Activated CD4-positive, alpha-beta memory T cell treated with anti-CD3 and anti-CD28 coated beads, Interleukin-2, amount 10 ng/mL, durations not matched to agents 7 days and 5 days (primary cell): ENCODE measurements at places on chromosomes 1 and 21.
A peak's percentile ranks its signal among the peaks of the same experiment; 100 is the strongest.

- DNase-seq = no peak
These were observed 35.8 kb upstream of the PLXNA2 start for GRCh38 chr1:208279826-208280588.

DNA sequence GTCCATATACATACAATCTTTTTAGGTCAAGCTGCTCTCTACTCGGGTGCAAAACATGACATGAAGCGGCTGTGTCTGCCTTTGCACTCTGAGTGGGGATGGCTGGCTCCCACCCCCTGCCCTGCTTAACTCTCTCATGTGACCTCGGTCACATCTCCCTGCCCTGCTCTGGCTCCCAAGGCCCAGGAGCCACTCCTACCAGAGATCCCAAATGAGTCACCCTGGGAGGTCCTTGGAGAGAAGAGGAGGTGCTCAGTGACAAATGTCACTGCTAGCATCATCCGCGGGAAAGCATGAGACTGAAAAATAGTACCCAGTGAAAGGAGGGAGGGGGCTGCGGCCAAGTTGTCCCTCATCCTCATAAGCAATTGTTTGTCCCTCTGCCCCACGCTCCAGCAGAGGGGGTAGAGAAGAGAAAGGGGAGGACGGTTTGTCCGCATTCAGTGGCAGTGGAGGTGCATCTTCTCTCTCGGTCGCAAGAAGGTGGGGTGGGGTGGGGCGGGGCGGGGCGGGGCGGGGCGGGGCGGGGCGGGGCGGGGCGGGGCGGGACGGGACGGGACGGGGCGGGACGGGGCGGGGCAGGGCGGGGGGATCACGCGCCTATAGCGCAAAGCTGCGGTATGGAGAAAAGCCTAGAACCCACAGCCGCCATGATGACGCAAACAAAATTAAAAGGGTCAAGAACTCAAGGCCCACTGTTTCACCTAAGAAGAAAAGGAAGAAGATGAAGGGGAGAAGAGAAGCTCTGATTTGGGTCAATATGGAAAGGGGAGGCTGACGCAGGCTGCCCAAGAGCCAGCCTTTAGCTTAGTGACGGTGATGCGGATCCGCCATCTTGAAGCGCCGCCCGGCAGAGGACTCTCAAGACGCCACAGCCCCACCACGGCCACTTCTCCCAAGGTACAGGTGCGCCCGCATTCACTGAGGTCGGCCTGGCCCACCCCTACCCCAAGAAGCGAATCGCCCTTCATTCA, 66.2 kb downstream of the CD46 start:
- DNase-seq = no peak

- no peak for DNase-seq
These were observed 49.2 kb downstream of the ALG14 start for GRCh38 chr1:95023399-95024043.

DNA sequence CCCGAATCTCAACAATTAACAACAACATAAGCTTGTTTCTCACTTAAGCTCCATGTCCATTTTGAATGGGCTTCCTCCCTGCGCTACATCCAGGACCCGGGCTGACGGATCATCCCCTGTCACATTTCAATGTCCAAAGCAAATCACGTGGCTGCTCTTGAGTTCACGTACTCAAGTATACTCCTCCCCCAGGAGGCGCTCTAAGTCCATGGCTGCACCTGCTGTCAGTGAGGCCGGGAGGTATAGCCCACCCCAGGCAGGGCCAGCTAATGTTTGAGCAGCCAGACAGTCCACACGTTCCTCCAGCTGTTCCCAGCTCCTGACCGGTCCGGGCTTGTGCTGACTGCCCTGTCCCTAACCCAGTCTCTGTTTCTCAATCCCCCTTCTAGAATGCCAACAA, 220.8 kb downstream of the SLC35F3 start:
- peak; percentile 46 for DNase-seq

- DNase-seq = peak; percentile 38
These were observed 8.6 kb upstream of the ACTRT2 start for GRCh38 chr1:3012456-3013291.

DNA sequence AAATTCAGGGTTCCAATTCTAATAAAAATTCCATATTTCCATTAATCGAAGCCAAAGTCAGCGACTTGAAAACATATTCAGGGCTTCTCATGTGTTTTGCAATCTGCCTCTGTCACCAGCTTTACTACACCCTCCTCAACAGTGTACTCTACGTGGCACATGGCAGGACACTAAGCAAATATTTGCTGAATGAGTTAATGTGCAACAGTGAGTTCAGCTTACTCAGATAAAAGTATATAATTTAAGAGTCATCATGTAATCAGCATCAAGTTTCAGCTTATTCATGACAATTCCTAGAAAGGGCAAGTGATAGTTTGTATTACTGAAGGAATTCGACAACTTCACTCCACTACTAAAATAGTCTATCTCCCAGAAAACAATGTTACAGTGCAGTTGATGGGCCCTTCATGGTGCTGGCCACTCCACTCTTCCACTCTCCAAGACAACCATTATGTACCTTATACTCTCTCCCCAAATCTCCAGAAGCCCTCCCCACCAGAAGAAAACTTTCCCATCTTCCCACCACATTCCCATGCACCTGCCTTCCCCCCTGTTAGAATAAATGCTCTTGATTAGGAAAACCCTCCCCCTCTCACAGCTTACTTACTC, 97.3 kb downstream of the TTLL7 start:
- no peak for DNase-seq

GRCh38 chr1:242556759-242557158, 32.3 kb upstream of the PLD5 start:
- DNase-seq = no peak

- peak; percentile 89 for DNase-seq
These were observed at the start of gene LMO4 for GRCh38 chr1:87328272-87329050. TSS of gene LMO4 (plus strand) at chr1:87328880. CDS start at chr1:87332016, 3,136 bp downstream.

- no peak for DNase-seq
These were observed 4.7 kb downstream of the POGK start for GRCh38 chr1:166843769-166844596.

DNA sequence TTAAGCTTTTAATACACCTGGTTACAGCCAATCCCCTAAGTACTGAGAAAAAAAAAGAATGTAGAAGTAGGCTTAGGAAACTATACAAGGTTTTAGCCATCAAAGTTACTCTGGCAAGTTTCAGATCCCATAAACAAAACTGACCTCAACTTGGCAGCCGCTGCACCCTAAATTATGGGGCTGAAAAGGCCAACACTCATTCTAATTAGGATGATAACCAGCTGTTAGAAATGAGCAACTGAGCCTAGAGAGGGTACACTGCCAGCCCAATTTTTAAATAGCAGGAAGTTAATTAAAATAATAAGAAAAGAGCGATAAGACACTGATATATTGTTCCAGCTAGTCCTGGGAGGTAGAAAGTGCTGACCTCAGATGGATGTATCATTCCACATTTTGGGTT, 105.7 kb upstream of the VAV3 start:
- no peak for DNase-seq

- no peak for DNase-seq
These were observed 14.1 kb downstream of the GBP6 start for GRCh38 chr1:89378001-89378400.

DNA sequence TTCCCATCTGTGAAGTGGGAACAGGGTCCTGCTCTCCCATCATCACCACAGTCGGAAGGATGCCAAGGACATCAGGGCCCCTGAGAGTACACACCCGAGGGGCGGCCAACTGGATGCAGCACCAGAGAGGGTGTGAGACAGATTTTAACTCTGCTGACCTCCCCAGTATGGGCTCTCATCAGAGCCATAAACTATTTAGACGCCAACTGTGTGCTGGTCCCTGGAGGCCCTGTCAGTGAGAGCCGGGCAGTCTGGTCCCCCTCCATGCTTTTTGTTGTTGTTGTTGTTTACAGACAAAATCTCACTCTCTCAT, 1.7 kb downstream of the FGR start:
- DNase-seq = no peak

- DNase-seq = no peak
These were observed 30.4 kb upstream of the FMO1 start for GRCh38 chr1:171217658-171218443.

DNA sequence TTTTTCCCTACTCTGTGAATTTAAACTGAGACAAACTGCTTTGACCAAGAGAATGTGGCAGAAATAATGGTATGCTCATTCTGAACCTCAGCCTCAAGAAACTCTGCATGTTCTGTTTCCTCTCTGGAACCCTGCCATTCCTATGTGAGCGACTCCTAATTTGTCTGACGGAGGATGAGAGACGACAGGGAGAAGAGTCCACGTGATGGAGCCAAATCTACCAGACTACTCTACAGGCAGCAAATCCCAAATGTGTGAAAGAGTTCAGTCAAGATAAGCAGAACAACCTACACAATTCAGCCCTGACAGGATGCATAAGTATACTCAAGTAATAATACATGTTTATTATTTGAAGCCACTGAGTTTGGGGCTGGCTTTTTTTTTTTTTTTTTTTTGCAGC, 153.5 kb downstream of the DPYD start:
- no peak for DNase-seq

DNA sequence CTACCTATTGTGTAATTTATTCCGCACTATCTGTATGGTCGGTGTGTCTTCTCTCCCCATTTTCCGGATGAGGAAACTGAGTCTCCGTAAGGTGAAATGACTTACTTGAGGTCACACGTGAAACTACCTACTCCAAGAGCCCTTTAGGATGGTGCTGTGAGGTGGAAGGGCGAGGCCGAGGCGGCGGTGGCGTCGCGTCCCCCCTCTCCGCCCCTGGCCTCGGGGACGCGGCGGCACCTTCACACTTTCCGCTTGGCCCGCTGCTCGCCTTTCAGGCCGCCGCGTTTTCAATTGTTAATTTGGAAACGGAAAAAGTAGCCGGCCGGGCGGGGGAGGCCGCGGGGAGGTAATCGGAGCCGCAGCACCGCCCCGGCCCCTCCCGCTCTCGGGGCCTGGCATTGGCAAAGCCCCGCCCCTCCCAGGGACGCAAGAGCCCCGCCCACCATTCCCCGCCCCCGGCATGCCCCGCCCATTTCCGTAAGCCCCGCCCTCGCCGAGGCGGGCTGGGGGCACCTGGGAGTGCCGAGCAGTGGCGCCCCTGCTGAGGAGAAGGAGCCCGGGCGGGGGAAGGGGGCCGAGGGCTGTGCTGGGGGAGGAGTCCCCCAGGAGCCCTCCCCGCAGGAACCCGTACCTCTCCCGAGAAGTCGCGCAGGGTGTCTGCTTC, 18.6 kb downstream of the KCNQ4 start:
- DNase-seq = peak; percentile 89

DNA sequence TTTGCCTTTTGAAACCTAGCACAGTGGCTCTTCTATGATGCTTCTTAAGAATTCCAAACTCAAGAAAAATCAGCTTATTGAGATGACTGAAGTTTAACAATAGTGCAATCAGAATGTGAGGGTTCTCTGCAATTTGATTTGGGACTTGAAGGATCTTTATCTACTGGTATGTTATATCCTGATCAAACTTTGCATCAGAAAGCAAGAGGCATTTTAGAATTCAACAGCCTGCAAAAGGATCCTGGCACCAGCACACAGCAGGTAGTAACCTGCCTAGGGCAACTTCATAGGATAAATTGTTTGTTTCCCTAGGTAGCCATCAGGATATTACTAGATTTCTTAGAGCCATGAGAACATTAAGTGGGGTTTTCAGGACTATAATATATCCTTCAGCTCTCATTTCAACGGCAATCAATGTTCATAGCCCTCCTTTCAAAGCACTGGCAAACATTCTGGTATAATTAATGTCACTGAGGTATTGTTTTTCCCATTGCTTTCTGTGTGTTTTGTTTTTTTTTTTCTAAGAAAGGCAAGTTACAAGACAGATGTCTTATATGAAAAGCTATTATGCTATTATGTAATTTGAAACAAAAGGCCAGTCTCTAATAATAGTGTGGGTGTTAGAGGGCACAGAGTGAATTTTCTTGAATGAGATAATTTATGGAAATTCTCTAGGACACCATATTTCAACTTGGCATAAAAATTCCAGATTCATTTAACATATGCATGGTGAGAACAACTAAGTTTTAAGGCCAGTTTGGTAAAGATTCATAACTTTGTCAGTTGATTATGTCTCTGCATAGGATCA, 34.5 kb downstream of the NTNG1 start:
- no peak for DNase-seq

GRCh38 chr1:208272713-208273112, 28.5 kb upstream of the PLXNA2 start:
- DNase-seq = no peak

- no peak for DNase-seq
These were observed 374.0 kb downstream of the CAMTA1 start for GRCh38 chr1:7159116-7159781.

DNA sequence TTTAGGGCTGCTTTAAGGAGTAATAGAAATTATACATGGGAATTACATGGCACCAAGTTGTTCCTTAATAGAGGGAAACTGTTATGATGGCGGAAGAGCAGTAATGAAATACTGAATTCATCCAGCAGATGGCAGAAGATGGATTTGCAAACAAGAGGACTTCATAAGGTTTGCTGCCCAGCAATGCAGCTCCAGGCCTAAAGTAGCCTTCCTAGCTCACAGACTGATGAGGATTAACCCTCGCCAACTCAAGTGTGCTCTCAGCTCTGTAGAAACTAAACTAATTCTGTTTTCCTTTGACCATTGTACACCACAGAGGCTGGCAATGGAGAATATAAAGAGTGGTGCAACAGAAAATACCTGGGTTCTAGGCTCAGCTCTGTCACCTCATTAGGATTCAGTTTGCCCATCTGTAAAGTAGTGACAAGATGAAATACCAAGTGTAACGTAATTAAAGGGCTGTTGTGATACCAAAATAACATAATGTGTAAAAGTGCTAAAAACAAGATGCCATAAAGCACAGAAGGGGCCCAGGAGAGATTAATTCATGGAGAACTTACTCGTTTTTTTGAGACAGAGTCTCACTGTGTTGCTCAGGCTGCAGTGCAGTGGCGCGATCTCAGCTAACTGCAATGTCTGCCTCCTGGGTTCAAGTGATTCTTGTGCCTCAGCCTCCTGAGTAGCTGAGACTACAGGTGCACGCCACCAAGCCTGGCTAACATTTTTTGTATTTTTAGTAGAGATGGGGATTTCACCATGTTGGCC, 102.4 kb upstream of the SERBP1 start:
- no peak for DNase-seq

GRCh38 chr1:32186077-32186476, 6.6 kb downstream of the TXLNA start:
- DNase-seq = no peak

GRCh38 chr1:153984123-153984894, 1.8 kb downstream of the RAB13 start:
- DNase-seq = no peak

DNA sequence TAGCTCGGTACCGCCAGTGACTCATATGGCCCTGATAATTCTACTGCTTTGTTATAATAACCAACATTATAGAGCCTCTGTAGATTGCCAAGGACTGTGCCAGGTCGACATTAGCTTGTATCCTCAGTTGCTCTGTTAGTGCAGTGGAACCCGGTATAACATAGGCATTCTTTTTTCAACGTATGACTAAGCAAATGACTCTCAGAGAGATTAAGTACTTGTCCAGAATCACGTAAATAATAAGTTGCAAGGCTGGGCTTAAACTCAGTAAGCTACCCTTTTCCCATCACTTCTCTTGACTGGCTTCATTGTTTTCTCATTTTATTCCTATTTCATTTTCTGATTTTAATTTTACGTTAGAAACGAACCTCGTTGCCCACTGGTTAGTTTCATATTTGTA, 85.1 kb downstream of the UBE4B start:
- DNase-seq = no peak
